Lung (tissue), 17 donors: ENCODE measurements at places on chromosomes 1 and 21.
A peak's percentile ranks its signal among the peaks of the same experiment; 100 is the strongest.

- peak; percentile 70 for DNase-seq
These were observed 4.6 kb downstream of the TMEM63A start for GRCh38 chr1:225877580-225877979.

DNA sequence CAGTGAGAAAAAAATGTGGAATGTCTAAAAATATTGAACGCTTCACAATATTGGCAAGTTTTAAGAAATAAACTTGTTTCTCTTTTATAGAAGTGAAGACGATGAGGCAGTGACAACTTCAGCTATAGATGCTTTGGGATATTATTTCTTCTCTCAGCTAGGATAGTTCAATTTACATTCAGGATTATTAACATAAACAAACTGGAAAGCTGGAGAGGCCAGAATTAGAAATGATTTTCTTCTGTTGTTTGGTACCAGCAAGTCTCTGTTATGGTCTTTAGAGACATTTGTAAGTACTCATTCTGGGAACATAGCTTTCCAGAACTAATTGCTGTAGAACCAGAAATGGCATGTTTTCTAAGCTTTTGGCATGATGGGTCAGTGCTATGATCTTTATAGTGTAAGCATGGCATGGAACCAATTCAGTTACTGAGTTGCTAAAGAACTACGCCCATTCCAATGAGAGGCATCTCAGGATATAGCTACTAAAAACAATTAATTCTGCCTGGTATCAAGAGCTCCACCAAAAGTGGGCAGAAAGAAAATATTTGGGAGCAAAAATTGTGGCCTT is 599.5 kb upstream of the B3GALT2 start:
- peak; percentile 69 for DNase-seq

- DNase-seq = no peak
These were observed 71.1 kb downstream of the NIBAN1 start for GRCh38 chr1:184903111-184903692.

DNA sequence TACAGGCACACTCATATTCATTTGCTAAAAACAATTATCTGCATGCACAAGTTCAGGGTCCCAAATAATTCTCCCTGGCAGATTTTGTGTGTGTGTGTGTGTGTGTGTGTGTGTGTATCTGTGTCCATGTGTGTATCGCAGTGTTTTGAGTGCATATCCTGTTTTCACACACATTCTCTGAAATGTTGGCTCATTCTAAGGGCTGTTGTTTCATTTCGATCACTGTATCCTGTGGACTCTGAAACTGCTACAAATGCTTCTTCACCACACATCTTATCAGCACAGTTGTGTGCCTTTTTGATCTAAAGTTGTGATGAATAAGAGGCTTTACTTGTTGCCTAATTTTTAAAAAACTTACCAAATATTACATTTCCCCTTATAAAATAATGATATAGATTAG is 34.6 kb downstream of the NR5A2 start:
- no peak for DNase-seq

- DNase-seq = no peak
These were observed 709.9 kb downstream of the KCNT2 start for GRCh38 chr1:195898373-195898772.

DNA sequence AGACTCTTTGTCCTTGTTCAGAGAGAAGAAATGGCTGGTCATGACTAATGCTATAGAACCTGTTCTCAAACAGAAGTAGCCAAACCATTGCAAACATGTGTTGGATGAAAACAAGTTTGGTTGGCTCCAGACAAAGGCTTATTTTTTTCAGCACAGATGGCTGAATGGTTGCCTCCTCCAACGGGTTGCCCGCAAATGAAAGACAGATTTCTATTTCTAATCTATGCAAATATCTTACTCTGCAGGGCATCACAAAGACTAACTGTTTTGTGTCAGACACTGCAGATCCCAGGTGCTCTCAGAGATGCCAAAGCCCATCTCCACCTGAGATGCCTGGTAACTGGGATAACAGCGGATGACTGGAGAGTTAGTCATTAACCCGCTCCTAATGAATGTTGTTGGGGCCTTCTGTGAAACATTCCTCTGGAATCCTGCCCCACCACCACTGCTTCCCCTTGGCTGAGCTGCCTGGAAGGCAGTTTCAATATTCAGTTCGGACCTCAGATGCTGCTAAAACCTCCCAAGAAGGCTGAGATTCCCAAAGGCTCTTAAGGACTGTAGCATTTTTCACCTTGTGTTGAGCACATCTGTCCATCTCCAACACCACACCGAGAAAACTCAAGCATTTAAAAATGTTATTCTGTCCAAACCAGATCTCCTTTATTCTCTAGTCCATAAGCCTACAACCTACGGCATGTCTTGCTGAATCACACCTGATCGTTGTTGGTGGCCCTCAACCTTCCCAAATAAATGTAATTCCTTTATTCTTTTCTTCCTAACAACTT is 104.4 kb downstream of the PTPN14 start:
- DNase-seq = peak; percentile 30

- DNase-seq = no peak
These were observed 632 bp upstream of the FALEC start for GRCh38 chr1:150514913-150515327.

DNA sequence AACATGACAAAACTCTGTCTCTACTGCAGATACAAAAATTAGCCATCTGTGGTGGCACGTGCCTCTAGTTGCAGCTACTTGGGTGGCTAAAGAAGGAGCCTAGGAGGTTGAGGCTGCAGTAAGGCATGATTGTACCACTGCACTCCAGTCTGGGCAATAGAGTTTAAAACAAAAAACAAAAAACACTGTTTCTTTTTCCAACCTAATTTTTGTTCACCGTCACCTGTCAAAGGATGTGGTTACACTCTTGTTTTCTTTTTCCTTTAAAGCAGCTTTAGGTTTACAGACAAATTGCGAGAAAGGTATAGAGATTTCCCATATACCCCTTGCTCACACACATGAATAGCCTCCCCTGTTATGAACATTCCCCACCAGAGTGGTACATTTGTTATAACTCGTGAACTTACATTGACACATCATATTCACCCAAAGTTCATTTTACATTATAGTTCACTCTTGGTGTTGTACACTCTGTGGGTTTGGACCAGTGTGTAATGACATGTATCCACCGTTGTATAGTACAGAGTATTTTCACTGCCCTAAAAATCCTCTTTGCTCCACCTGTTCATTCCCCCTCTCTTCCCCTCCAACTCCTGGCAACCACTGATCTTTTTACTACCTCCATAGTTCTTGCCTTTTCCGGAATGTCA is 26.2 kb downstream of the SMG7 start:
- no peak for DNase-seq

- DNase-seq = no peak
These were observed 35.7 kb downstream of the MORN1 start for GRCh38 chr1:2355373-2356261.

- no peak for DNase-seq
These were observed 51.7 kb upstream of the DUSP10 start for GRCh38 chr1:221793439-221794078.

GRCh38 chr1:202656057-202656456 is 54.2 kb downstream of the SYT2 start:
- DNase-seq = no peak

GRCh38 chr1:192516776-192517297 is 58.7 kb upstream of the RGS1 start:
- DNase-seq = peak; percentile 13

DNA sequence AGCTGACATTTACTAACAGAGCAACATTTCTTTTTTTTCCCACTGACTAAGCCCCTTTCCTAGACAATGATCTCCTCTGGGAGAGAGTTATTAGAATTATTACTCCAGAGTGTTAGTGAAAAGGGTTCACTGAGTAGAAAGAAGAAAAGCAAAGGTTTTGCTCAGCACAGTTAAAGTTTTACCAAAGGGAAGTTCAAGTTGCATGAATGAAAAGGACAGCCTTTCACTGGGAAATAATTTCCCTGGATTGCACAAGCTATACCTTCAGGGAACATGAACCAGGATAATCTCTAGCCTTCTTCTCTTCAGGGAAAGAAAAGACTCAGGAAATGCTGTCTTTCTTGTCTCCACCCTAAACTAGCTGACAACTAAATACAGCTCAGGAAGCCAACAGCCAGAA is 71.4 kb upstream of the ESRRG start:
- DNase-seq = no peak
